ENCODE measurements at places on chromosomes 7 and 10.

- DNase-seq = no peak
Measured at GRCh38 chr10:114061148-114061547, 17.5 kb downstream of the ADRB1 start.

DNA sequence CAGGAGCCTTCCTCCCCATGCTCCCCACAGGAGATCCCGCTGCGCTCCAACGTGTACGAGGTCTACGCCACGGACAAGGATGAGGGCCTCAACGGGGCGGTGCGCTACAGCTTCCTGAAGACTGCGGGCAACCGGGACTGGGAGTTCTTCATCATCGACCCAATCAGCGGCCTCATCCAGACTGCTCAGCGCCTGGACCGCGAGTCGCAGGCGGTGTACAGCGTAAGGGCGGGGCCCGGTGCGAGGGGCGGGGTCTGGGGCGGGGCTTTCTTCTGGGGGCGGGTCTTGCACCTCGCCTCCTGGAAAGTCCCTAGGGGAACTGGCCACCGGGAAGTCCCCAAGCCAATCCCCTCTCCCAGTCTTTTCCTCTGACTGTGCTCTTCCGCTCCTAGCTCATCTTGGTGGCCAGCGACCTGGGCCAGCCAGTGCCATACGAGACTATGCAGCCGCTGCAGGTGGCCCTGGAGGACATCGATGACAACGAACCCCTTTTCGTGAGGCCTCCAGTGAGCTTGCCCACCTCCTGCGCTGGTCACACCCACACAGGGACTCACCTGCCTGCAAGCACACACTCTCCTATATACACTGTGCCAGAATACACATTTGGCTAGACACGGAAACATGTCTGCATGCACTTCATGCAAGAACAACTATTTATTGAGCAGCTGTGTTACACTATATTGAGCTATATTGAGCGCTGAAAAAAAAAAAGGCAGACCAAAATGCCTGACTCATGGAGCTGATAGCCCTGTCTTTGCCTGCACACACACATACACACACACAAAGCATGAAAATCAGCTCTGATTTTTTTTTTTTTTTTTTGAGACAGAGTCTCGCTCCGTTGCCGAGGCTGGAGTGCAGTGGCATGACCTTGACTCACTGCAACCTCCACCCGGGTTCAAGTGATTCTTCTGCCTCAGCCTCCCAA, 32.7 kb upstream of the VSIR start:
- no peak for DNase-seq

- no peak for DNase-seq
Measured at GRCh38 chr7:132276234-132276630, 300.0 kb downstream of the PLXNA4 start.

GRCh38 chr7:127973832-127974231, 57.4 kb downstream of the LRRC4 start:
- DNase-seq = no peak

DNA sequence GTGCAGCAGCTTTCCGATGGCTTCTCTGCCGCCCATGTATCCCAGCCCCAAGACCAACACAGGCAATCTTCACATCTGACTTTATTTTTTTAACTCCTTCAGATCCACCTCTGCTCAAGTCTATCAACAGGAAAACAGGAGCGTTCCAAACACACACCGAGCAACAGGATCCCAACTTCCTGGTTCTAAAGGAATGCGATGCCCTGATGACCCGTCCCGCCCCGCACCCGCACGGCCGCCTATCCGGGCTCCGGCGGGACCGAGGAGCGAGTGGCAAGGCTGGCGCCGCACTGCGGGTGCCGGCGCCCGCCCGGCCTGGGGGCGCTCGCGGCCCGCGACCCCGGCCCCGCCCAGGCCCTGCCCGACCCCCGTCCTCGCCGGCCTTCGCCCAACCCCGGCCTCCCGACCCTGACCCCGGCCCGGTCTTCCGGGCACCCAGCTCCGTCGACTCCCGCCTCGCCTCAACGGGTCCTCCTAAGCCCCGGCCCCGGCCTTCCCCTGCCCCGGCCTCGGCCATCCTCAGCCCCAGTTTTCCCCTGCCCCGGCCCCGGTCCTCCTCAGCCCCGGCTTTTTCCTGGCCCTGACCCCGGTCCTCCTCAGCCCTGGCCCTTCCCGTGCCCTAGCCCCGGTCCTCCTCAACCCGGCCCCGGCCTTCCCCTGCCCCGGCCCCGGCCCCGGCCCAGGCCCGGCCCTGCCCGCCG, 730 bp downstream of the LARP4B start:
- peak; percentile 42 for DNase-seq

- no peak for DNase-seq
Measured at GRCh38 chr7:13028825-13029099, 341.3 kb downstream of the ARL4A start.

DNA sequence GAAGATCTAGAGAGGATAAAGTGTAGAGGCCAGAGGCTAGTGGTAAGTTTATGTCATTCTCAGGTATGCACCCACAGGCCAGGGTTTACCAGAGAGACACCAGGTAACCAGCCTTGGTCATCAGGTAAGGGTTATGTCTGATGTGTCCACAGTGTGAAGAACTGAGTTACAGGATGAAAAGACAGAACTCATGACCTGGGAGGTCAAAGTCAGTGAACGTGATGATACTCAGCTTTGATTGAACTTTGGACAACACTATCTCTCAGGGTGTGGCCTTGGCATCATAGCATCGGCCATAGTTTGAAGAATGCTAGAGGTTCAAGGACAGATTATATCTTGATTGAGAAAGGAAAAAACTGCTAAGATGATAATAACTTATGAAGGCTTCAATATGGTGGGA, 37.5 kb downstream of the MGAM start:
- no peak for DNase-seq

GRCh38 chr7:44309271-44310091, 15.9 kb downstream of the CAMK2B start:
- DNase-seq = peak; percentile 67

DNA sequence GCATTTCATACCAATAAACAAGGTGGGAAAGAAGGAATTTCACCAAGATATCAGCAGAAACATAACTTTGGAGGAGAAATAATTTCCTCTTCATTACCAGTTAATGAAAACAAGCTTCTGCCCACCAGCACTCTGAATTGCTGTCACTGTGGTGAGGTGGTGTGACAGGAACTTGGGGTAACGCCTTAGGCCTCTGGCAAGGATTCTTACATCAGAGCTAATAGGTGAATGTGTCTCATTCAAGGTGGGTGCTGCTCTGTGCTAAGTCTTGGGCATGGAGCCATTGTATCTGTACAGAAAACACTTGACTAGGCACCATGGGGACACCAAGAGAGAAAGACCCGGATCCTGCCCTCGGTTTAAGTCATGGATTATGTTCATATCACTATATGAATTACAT, 8.3 kb upstream of the LOXL4 start:
- DNase-seq = no peak

GRCh38 chr10:74419491-74419951, 268.5 kb downstream of the ADK start:
- no peak for DNase-seq

DNA sequence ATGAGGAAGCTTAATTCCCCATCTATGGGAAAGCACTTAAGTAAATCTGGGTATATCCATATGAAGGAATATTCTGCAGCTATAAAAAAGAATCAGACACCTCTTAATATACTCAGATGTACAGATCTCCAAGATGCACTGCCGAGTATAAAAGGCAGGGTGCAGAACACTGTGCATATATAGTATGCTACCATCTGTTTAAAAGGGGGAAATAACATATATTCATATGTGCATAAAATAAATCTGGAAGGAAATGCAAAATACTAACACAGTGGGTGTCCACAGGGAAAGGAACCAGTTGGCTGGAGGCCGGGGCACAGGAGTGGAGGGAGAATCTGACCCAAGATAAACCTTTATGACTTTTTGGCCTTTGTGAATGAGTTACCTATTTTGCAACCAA, 201.4 kb downstream of the SFMBT2 start:
- no peak for DNase-seq

DNA sequence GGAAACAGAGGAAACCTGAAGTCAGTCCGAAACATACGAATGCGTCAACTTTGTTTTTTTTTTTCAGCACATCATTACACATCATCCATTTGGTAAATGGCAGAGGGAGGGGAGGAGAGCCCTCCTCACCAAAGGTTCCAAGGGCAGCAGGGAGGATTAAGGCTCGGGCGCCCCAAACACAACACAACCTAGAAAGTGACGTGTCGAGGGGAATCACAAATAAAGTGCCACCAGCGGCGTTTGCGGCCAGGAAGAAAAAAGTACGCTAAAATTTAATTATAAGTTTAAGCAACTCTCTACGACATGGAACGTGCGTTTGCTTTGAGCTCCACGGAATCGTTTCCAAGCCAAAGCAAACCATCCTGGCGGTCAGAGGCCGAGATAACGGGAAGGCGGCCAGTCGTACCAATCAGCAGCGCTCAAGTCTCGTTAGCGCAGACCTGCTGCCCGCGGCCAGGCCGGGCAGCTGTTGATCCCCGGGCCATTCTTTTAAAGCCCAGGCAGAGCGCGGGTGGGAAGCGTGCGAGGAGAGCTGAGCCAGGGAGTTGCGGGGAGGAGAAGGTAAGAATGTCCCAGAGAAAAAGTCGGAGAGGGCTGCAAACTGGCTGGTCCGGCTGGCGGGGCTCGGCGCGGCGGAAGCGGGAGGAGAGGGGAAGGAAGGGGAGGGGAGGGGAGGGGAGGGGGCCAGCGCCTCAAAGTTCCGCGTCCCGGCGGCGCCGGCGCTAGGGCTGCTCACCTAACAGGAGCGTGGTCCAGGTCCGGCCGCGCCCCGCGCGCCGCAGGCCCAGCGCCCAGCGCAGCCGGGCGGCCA, 719 bp downstream of the DPY19L1 start:
- peak; percentile 44 for DNase-seq

- DNase-seq = no peak
Measured at GRCh38 chr7:134997214-134997885, 11.0 kb downstream of the AGBL3 start.

- DNase-seq = no peak
Measured at GRCh38 chr7:46205478-46205877, 284.4 kb upstream of the IGFBP3 start.

DNA sequence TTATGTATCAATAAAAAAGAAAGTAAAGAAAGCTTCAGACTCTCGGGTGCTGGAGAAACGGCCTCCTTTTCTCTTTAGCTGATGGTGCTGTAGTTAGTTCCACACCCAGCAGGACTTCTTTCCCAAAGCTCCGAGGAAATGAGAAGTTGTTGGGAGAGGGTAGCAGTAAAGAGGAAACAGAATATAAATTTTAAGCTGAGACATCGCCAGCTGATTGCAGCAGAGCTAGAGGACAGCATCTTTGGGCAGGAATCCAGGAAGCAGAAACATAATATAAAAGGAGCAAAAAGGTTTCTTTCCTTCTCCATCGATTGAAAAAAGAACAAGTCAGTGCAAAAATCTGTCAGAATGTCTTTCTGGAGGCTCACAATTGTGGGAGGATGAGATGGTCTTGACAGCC, 616.9 kb upstream of the FOXK1 start:
- DNase-seq = no peak

All from germinal center (tissue), 1 donor.